NCI-H510A treated with DMSO at 0.1 percent for 48 hours (cell line): ENCODE measurements at places on chromosomes 13 and 19.

DNA sequence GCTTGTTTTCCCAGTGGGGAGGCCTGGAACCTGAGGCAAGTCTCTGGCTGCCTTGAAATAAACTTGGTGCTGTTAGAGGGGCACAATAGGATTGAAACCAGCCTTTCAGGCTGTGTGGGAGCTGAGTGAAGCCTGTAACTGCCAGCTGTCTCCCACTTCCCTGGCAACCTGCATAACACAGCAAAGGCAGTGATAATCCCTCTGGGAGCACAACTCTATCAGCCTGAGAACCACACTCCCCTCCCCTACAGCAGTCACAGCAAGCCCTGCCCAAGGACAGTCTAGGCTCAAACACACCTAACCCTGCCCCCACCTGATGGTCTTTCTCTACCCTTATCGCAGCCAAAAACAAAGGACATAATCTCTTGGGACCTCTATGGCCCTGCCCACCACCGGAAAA is 683.8 kb upstream of the ATXN8OS start:
- no peak for DNase-seq

GRCh38 chr13:43153436-43154090 is 130.2 kb downstream of the DNAJC15 start:
- DNase-seq: no peak

DNA sequence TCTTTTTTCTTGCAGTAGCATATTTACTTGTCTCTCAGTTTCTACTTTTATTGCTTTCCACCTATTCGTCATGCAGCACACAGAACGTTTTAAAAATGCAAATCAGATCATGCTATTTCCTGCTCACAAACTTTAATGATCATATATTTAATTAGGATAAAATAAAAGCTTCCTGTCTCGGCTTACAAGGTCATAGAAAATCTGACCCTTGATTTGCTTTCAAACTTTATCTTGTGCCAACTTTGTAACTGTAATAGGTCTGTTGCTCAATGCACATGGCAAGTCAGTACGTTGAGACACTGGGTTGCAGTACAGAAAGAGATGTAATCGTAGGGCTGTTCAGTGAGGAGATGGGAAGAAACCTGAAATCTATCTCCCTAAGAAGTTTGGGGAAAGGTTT is 95.6 kb upstream of the CSNK1A1L start:
- no peak for DNase-seq

- DNase-seq: no peak
These were observed 23.4 kb downstream of the MBD3L2B start for GRCh38 chr19:6997679-6998445.

- peak; percentile 50 for DNase-seq
These were observed at the start of gene MRI1 for GRCh38 chr19:13764101-13764807. Gene MRI1 (plus strand): TSS chr19:13764522. CDS start chr19:13764589, 67 bp downstream.
